Stimulated activated CD8-positive, alpha-beta memory T cell treated with anti-CD3 and anti-CD28 coated beads, Interleukin-7, amount 100 ng/mL, for 4 hours (primary cell): ENCODE measurements at places on chromosomes 13 and 19.

- DNase-seq = no peak
Observed at GRCh38 chr13:96075953-96076543, 13.9 kb upstream of the HS6ST3 start.

GRCh38 chr13:107373551-107373950, 805.6 kb upstream of the ARGLU1 start:
- no peak for DNase-seq

- no peak for DNase-seq
Observed at GRCh38 chr19:41994521-41994971, 516 bp upstream of the ATP1A3 start.

DNA sequence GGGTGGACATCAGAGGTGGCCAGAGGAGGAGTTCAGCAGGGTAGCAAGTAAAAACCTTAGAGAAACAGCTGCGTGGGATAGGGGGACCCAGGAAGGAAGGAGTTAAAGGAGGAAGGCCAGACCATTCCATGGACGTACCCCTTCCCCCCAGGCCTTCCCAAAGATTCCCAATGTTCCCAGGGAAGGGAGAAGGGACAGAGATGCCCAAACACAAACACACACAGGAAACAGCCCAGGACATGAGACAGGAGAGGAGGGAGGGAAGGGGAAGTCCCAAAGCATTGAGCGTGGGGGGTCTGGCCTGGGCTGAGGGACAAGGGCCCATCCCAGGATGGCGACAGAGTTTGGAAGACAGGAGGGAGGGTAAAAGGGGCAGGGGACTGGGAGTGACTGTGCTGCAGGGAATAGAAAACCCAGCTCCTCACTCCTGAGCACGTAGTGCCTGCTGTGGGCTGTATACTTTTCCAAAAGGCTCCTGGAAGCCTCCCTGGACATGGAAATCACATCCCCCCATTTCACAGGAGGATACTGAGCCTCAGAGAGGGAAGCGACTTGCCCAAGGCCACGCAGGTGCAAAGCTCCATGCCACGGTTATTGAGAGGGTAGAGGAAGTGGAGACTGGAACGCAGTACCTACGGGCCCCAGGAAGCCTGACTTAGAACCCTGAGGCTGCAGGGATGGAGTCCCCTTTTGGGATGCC, 1.1 kb downstream of the SYDE1 start:
- DNase-seq = no peak

DNA sequence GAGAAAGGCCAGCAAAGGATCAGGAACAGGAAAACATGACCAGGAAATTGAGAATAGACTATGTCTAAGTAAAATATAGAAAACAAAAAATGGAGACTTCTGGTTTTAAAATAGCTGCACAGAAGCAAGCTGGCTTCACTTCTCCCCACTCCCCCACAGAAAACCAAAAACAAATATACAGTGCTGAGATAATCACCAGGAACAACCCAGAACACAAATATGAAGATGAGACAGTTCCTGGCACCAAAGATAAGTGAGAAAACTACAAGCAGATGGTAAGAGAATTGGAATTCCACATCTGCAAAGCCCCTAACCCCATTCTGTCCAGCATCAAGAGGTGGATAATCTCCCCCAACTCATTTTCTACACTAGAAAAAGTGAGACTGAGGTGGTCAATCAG, 397.7 kb downstream of the SUCLA2 start:
- DNase-seq = no peak

GRCh38 chr13:94708031-94708859, 4.1 kb downstream of the SOX21 start:
- DNase-seq = no peak

- no peak for DNase-seq
Observed at GRCh38 chr13:63161219-63161618, 1745.6 kb upstream of the PCDH20 start.

GRCh38 chr19:13968383-13968935, 16.1 kb downstream of the DCAF15 start:
- DNase-seq = no peak

- peak; percentile 52 for DNase-seq
Observed at GRCh38 chr19:4456843-4457653, 546 bp downstream of the UBXN6 start.

GRCh38 chr13:74919914-74920313, 562.1 kb downstream of the TBC1D4 start:
- DNase-seq = no peak

DNA sequence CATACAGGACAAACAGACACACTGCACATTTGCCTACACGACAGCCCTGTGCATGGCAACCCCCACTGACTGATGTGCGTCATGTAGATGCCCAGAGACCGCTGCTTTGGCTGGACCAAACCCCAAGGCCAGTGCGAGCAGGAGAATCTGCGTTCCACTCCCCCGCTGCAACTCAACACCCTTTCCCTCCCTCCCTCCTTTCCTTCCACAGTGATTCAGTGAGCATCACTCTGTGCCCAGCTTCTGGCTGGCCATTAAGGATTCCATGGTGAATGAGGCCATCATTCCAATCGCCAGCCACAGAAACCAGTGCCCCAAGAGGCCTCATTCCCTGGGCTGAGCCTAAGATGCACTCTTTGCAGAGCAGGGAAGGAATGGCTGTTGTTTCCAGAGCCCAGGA, 61.6 kb downstream of the GSX1 start:
- DNase-seq = no peak

DNA sequence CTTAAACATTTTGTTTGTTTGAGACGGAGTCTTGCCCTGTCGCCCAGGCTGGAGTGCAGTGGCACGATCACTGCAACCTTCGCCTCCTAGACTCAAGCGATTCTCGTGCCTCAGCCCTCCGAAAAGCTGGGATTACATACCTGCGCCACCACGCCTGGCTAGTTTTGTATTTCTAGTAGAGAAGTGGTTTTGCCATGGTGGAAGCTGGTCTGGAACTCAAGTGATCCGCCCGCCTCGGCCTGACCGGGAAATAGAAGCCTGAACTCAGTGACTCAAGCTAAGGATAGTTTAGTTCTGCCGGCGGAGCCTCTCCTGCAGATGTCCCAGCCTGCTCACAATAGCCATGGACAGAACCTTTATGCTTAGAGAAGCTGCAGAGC, 53.0 kb upstream of the ZNF254 start:
- DNase-seq = no peak

- no peak for DNase-seq
Observed at GRCh38 chr19:9883764-9884163, 48.6 kb downstream of the PIN1 start.

GRCh38 chr19:2453431-2454025, 3.2 kb downstream of the LMNB2 start:
- DNase-seq = no peak

- no peak for DNase-seq
Observed at GRCh38 chr13:76316998-76317527, 569.1 kb downstream of the KCTD12 start.

- DNase-seq = no peak
Observed at GRCh38 chr13:62035981-62036380, 620.3 kb upstream of the PCDH20 start.

- no peak for DNase-seq
Observed at GRCh38 chr13:45352031-45352430, 11.0 kb upstream of the TPT1 start.

DNA sequence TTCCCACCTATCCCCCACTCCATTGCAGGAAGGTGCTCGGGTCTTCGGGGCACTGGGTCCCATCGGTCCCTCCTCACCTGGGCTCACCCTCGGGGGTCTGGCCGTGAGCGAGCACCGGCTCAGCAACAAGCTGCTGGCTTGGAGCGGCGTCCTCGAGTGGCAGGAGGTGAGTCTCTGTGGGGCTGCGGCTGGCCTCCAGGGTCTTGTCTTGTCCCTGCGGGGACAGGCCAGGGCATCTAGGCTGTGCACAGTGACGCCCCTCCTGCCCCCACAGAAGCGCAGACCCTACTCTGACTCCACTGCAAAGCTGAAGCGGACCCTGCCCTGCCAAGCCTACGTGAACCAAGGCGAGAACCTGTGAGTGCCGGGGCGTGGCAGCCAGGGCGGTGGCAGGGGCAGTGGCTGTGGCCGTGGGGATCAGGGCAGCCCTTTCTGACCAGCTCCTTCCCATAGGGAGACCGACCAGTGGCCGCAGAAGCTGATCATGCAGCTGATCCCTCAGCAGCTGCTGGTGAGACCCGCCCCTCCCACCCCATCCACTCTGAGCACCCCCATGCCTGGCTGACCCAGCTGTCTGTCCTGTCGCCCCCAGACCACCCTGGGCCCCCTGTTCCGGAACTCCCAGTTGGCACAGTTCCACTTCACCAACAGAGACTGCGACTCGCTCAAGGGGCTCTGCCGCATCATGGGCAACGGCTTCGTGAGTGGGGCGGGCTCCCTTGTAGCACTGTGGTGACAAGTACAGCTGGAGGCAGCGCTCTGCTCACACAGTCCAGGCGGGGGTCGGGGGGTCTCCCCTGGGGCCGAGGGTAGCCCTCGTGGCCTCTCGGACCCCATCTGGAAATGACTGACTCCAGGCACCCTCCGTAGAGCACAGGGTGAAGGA, 3.7 kb downstream of the PTOV1 start:
- no peak for DNase-seq

- DNase-seq = no peak
Observed at GRCh38 chr13:79190932-79191331, 215.1 kb downstream of the RBM26 start.
